NCI-H1092 treated with DMSO at 0.1 percent for 48 hours (cell line): ENCODE measurements at places on chromosomes 5 and 9.

GRCh38 chr5:4233671-4234070 lies 638.0 kb downstream of the IRX1 start:
- DNase-seq = no peak

- DNase-seq = no peak
These were observed 482.7 kb upstream of the TLE4 start for GRCh38 chr9:79089054-79089560.

DNA sequence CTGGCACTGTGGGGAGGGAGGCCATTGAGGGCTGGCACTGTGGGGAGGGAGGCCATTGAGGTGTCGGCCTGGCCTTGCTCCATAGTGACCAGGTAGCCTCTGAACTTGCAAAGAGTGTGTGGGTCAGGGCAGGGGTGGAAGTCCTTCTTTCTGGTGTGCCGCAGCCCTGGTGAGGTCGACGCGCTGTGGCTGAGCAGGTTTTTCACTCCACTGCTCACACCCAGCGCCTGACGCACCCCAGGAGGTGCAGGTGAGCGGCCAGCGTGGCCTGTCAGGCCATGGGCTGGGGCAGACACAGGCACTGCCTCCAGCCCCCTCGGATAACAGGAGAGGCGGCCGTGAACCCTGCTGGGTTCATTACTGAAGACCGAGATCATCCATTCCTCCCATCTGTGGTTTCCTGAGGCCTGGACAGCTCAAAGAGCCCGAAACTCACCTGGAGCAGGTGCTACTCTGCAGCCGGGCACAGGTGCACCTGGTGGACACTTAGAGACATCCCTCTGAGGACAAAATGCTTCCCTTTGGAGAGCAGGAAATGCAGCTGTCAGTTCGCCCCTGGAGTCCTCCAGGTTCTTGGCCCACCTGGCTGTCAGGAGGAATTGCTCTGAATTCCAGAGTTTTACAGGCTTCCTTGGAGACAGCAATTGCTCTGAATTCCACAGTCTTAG lies 32.4 kb downstream of the LHX3 start:
- DNase-seq = peak; percentile 9

DNA sequence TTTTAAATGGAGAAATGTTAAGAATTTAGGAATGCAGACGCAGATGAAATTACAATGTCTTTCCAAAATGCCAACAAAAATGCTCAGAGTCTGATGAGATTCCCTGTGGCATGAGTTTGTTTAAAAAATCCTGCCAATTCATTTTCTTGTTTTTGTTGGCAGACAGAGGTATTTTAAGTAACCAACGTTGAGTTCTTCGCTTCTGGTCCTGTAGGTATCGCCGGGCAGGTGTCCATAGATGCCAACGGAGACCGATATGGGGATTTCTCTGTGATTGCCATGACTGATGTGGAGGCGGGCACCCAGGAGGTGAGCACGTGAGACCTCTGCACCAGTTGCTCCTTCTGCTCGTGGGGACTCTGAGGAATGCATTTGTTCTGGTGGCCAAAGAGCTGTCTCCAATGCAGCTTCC lies 69.4 kb downstream of the NPR3 start:
- no peak for DNase-seq
